Omental fat pad (tissue), 4 donors: ENCODE measurements at places on chromosomes 5 and 9.
A peak's percentile ranks its signal among the peaks of the same experiment; 100 is the strongest.

GRCh38 chr9:127751269-127752054 is 16.4 kb upstream of the TOR2A start:
- DNase-seq, result no peak

- no peak for DNase-seq
Observed at GRCh38 chr5:129246088-129246487, 151.5 kb downstream of the ISOC1 start.

- no peak for DNase-seq
Observed at GRCh38 chr5:40315126-40315525, 364.6 kb upstream of the PTGER4 start.

DNA sequence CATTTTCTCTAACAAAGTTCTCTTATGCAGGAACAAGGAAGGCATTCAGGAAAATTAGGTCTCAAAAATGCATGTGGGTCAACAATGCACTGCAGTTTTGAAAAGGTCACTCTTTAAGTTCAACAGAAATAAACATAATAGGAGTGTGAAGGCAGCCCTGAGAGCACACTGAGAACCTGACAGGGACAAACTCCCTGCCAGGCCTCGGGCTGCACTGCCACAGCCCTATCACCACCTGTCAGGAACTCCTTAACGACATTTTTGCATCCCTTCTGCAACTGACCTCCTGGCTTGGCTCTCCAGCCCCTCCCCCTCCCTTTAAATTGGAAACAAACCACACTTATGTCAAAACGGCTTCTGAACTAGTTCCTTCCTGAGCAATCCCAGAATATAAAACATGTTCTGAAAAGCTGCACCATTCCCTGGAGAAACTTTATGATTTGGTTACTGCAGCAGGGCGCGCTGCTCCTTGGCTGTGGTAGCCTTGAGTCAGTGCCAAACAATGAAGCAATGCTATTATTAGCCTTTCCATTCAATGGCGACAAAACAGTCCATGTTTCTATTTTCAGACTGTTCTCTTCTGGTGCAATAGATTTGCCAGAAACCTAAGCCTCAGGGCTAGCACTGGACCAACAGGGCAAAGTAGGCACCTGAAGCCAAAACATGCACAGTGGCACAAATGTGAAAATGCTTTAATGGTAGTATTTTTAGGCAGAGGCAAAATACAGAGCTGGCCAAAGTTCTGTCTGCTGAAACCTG is 160.1 kb upstream of the ZNF608 start:
- no peak for DNase-seq

GRCh38 chr5:145936401-145937131 is at the start of gene SH3RF2:
TSS of gene SH3RF2 (plus strand) at chr5:145936578. CDS start at chr5:145937929, 1,351 bp downstream.
- peak; percentile 26 for DNase-seq
